ENCODE measurements at places on chromosomes 16 and 17. TPM values are rescaled to one million over a fixed set of nuclear protein-coding genes. Genes with fewer than 3 reads are reported as not detected.

- DNase-seq: no peak
- no peaks in the 10 kb centered on the region for H3K4me1 ChIP-seq
These were observed 96.6 kb downstream of the MRM1 start for GRCh38 chr17:36697903-36698530.

GRCh38 chr17:17792037-17792550 lies 44.7 kb downstream of the SREBF1 start:
- H3K27me3 ChIP-seq: no peaks in the 10 kb centered on the region
- peaks cover 24% of the 10 kb centered on the region for H3K36me3 ChIP-seq

- no peaks in the 10 kb centered on the region for H3K4me1 ChIP-seq
- peaks cover 38% of the 10 kb centered on the region for H3K27me3 ChIP-seq
- H3K27ac ChIP-seq: no peak overlapping the region
- H3K4me3 ChIP-seq: no peak overlapping the region
These were observed 96.7 kb downstream of the GNAO1 start for GRCh38 chr16:56288019-56288418.

- H3K4me1 ChIP-seq: peaks cover 24% of the 10 kb centered on the region
- no peaks in the 10 kb centered on the region for H3K27me3 ChIP-seq
- no peak overlapping the region for H3K4me3 ChIP-seq
These were observed 41.8 kb downstream of the STAT3 start for GRCh38 chr17:42346481-42346880.

GRCh38 chr16:12590409-12590808 lies 213.3 kb downstream of the CPPED1 start:
- no peaks in the 10 kb centered on the region for H3K4me1 ChIP-seq
- H3K36me3 ChIP-seq: peaks cover 5% of the 10 kb centered on the region
- H3K27me3 ChIP-seq: peaks cover 24% of the 10 kb centered on the region
- no peak overlapping the region for H3K4me3 ChIP-seq

- H3K27me3 ChIP-seq: no peaks in the 10 kb centered on the region
- no peak for DNase-seq
- H3K4me3 ChIP-seq: no peak overlapping the region
- H3K27ac ChIP-seq: no peak overlapping the region
These were observed 24.0 kb upstream of the CDC42EP4 start for GRCh38 chr17:73335591-73336407.

GRCh38 chr17:11349106-11349505 lies 108.1 kb downstream of the SHISA6 start:
- H3K27ac ChIP-seq: no peak overlapping the region
- H3K4me1 ChIP-seq: no peaks in the 10 kb centered on the region
- no peaks in the 10 kb centered on the region for H3K36me3 ChIP-seq
- H3K4me3 ChIP-seq: no peak overlapping the region
- H3K27me3 ChIP-seq: no peaks in the 10 kb centered on the region

- H3K27me3 ChIP-seq: peaks cover 46% of the 10 kb centered on the region
- no peak overlapping the region for H3K4me3 ChIP-seq
- no peaks in the 10 kb centered on the region for H3K36me3 ChIP-seq
These were observed 33.1 kb downstream of the ZNF469 start for GRCh38 chr16:88415713-88416323.

GRCh38 chr16:86519007-86519648 lies 8.8 kb downstream of the FOXF1 start:
- H3K27me3 ChIP-seq: peaks cover 98% of the 10 kb centered on the region
- no peaks in the 10 kb centered on the region for H3K36me3 ChIP-seq
- H3K4me3 ChIP-seq: peak overlapping the region; percentile 61

- peak; percentile 52 for DNase-seq
- H3K27ac ChIP-seq: no peak overlapping the region
- no peaks in the 10 kb centered on the region for H3K27me3 ChIP-seq
- H3K4me3 ChIP-seq: no peak overlapping the region
- H3K36me3 ChIP-seq: no peaks in the 10 kb centered on the region
- peaks cover 9% of the 10 kb centered on the region for H3K4me1 ChIP-seq
These were observed 286.1 kb downstream of the SNX29 start for GRCh38 chr16:12262454-12263180.

DNA sequence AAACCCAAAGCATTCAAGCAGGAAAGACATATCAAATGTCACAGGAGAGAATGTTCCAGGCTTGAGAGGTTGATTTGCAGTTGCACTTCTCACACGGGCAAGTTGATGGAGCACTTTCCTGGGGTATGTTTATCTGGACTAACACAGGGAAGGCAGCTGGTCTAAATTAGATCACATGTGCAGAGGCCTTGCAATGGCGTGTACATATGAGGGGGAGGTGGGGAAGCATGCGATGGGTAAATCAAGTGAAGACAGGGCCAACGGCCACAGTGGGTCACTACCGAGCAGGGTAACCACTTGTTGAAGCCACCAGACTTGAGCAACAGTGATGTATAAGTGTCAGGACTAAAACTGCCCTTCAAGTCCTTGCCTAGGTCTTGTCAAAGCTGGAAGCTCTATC lies 156.6 kb upstream of the MAF start:
- no peak overlapping the region for H3K4me3 ChIP-seq
- H3K27me3 ChIP-seq: peaks cover 11% of the 10 kb centered on the region
- no peaks in the 10 kb centered on the region for H3K36me3 ChIP-seq
- no peak overlapping the region for H3K27ac ChIP-seq

DNA sequence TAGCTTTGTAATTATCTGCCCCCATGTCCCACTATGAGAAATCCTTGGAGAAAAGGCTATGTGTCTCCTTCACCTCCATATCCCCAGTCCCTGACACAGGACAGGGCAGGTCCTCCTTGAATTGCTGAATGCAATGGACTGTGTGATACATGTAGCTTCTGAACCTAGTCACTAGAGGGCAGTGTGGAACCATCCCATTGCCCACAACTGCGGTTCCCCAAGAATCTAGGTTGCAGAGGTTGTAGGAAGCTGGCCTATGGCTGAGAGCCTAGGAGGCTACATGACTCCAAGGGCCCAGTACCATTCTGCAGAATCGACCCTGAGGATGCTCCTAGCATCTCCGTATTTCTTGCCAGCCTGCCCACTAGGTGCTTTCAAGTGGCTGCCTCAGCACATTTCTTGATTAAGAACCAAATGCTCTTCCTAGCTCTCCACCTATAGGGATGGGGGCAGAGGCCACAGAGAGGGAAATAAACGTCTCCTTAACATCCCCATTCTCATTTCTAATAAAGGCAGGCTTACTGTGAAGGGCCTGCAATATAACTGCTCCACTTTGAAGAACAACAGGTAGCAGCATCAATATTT lies 394.0 kb downstream of the CA10 start:
- peaks cover 7% of the 10 kb centered on the region for H3K4me1 ChIP-seq
- no peak overlapping the region for H3K27ac ChIP-seq
- DNase-seq: peak; percentile 78
- no peak overlapping the region for H3K4me3 ChIP-seq

GRCh38 chr17:28950017-28950751 lies 1.1 kb downstream of the PHF12 start:
- no peaks in the 10 kb centered on the region for H3K4me1 ChIP-seq
- peak overlapping the region; percentile 97 for H3K27ac ChIP-seq
- H3K36me3 ChIP-seq: peaks cover 29% of the 10 kb centered on the region
- no peaks in the 10 kb centered on the region for H3K27me3 ChIP-seq
- no peak overlapping the region for H3K4me3 ChIP-seq

GRCh38 chr16:67565470-67566100 lies 3.3 kb downstream of the CTCF start:
- H3K36me3 ChIP-seq: peaks cover 42% of the 10 kb centered on the region
- no peak overlapping the region for H3K27ac ChIP-seq
- no peaks in the 10 kb centered on the region for H3K27me3 ChIP-seq
- H3K4me3 ChIP-seq: no peak overlapping the region
- DNase-seq: no peak
- peaks cover 24% of the 10 kb centered on the region for H3K4me1 ChIP-seq

DNA sequence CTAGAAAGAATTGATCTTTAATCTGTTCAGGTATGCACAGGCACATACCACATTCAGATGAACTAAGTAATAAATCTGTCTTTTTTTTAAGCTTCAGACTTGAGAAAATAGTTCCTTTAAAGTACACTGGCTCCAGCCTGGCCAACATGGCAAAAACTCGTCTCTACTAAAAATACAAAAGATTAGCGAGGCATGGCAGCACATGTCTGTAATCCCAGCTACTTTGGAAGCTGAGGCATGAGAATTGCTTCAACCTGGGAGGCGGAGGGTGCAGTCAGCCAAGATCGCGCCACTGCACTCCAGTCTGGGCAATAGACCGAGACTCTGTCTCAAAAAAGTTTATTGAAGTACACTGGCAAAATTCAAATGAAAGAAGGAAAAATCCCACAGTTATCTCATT lies 111.0 kb upstream of the NETO2 start:
- no peak overlapping the region for H3K27ac ChIP-seq
- DNase-seq: no peak
- H3K4me1 ChIP-seq: no peaks in the 10 kb centered on the region
- H3K4me3 ChIP-seq: no peak overlapping the region

- no peaks in the 10 kb centered on the region for H3K36me3 ChIP-seq
- no peak for DNase-seq
- H3K4me1 ChIP-seq: no peaks in the 10 kb centered on the region
- H3K4me3 ChIP-seq: no peak overlapping the region
- H3K27ac ChIP-seq: no peak overlapping the region
These were observed 414.3 kb downstream of the RBFOX1 start for GRCh38 chr16:7746941-7747340.

DNA sequence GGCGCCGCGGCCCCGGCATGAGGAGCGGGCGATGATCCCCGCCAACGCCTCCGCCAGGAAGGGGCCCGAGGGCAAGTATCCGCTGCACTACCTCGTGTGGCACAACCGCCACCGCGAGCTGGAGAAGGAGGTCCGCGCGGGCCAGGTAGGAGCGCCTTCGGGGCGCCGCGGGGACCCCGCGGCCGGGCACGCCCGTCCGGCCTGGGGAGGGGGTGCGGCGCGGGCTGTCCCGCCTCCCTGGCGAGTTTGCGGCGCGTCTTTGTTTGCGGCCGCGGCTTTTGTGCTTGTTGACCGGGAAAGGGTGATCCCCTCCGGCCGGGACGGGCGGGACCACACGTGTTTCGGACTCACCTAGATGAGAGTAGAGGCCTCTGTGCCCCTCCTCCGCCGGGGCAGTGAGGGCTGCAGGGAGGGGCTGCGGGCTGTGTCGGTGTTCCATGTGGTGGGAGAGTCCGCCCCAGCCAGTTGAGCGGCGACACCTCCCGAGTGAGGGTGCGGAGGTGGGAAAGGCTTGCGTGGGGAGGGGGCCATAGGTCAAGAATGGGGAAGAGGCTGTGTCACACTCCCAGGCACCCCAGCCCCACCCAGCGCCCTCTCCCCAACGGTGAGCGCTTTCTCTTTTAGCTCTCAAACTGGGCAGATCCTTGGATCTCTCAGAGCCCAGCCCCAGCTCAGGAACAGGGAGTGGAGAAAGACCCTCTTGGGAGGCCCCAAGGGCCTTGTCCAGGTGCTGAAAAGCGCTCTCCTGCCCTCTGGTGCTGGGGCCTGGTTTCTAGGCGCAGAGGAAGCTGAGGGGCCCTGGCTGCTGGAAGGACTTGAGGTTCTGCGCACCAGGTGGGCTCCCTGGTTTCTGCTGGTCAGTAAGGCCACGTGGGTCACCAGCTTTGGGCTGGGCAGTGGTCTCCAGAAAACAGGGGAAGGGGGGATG lies 923 bp downstream of the ANKRD13B start:
- peaks cover 49% of the 10 kb centered on the region for H3K36me3 ChIP-seq
- peak overlapping the region; percentile 79 for H3K4me3 ChIP-seq
- H3K4me1 ChIP-seq: peaks cover 31% of the 10 kb centered on the region
- H3K27me3 ChIP-seq: no peaks in the 10 kb centered on the region
- peak; percentile 51 for DNase-seq
- no peak overlapping the region for H3K27ac ChIP-seq

GRCh38 chr16:72434159-72434558 lies 262.2 kb upstream of the PMFBP1 start:
- H3K4me1 ChIP-seq: peaks cover 9% of the 10 kb centered on the region
- H3K4me3 ChIP-seq: no peak overlapping the region
- no peaks in the 10 kb centered on the region for H3K27me3 ChIP-seq
- no peaks in the 10 kb centered on the region for H3K36me3 ChIP-seq

DNA sequence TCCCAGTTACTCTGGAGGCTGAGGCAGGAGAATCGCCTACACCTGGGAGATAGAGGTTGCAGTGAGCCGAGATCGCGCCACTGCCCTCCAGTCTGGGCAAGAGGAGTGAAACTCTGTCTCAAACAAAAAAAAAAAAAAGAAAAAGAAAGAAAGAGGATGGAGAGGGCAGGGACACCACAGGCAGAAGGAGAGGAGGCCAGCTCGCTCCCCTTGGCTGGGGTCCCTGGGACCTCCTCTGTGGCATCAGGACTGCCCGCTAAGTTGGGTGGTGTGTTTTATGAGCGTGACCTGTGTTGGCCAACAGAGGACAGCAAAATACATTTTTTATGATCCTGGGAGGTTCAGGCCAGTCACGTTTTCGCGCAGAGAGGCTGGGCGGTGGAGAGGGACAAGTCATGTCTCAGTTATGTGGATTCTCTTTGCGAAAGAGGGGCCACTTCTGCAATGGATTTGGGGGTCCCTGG lies 229.6 kb downstream of the MRTFB start:
- peak overlapping the region; percentile 82 for H3K4me3 ChIP-seq
- H3K36me3 ChIP-seq: peaks cover 25% of the 10 kb centered on the region
- peaks cover 15% of the 10 kb centered on the region for H3K4me1 ChIP-seq
- DNase-seq: peak; percentile 76

DNA sequence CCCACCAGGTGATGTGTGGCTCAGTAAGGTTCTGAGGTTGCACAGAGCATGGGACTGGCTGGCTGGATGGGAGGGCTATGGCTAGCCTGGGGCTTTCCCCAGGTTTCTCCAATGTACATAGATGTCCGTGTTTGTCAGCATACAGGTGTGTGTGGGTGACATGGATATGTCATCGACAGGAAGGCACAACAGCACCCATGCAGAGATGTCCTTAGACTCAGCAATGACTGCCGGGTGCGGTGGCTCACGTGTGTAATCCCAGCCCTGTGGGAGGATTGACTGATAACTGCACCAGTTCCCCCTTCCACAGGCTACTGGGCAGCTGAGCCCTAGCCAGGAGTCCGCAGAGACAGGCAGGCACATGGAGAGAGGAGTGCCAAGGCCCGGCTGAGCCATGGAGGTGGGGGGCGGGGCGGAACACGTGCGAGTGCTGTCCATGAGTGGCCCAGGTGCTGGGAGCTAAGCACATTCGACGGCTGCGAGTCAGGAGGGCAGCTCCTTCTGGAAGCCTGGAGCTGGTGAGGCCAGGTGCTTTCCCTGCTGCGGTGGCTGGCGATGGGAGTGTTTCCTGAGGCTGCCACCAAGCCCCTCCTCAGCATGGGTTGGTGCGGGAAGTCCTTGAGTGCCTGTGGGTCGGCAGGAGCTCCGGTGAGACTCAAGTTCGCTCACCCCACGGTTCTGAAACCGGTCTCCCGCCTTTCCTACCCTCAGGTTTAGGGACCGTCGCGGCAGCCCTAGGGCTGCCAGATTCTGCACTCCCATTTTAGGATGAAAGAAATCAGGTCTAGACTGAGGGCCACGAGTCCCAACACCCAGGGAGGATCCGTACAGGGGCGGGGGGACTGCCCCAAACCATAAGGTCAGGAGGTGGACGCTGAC lies 858 bp upstream of the ASPSCR1 start:
- H3K27me3 ChIP-seq: no peaks in the 10 kb centered on the region
- peak overlapping the region; percentile 91 for H3K4me3 ChIP-seq
- peak overlapping the region; percentile 95 for H3K27ac ChIP-seq
- peaks cover 12% of the 10 kb centered on the region for H3K4me1 ChIP-seq

GRCh38 chr16:85935391-85935973 lies 36.5 kb downstream of the IRF8 start:
- DNase-seq: no peak
- H3K27ac ChIP-seq: no peak overlapping the region
- peaks cover 18% of the 10 kb centered on the region for H3K4me1 ChIP-seq
- H3K4me3 ChIP-seq: no peak overlapping the region
- peaks cover 38% of the 10 kb centered on the region for H3K27me3 ChIP-seq
- no peaks in the 10 kb centered on the region for H3K36me3 ChIP-seq

TEKT5 gene
- not detected for total RNA-seq

SLFN12L gene
- total RNA-seq: 0.14 TPM

MFAP4 gene
- not detected for total RNA-seq

TRIM72 gene
- total RNA-seq: not detected

RNF43 gene
- 2.9 TPM for total RNA-seq

PIK3R5 gene
- not detected for total RNA-seq

TSPOAP1 gene
- not detected for total RNA-seq

RNU2-1 gene
- 5,662 TPM for total RNA-seq
